ENCODE measurements at places on chromosomes 12 and 14.

DNA sequence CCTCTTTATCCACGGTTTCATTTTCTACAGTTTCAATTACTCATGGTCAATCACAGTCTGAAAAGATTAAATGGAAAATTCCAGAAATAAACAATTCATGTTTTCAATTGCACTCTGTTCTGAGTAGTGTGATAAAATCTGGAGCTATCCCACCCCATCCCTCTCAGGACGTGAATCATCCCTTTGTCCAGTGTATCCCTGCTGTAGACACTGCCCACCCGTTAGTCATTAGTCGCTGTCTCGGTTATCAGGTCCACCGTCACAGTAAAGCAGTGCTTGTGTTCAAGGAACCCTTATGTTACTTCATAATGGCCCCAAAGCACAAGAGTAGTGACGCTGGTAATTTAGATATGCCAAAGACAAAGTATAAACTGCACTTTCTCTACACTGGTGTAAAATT is 141.0 kb upstream of the LMNTD1 start:
- DNase-seq: no peak

- DNase-seq: no peak
These were observed 111.0 kb upstream of the GSC start for GRCh38 chr14:94880876-94881275.

- no peak for DNase-seq
These were observed 15.2 kb upstream of the GALNT9 start for GRCh38 chr12:132344601-132345000.

DNA sequence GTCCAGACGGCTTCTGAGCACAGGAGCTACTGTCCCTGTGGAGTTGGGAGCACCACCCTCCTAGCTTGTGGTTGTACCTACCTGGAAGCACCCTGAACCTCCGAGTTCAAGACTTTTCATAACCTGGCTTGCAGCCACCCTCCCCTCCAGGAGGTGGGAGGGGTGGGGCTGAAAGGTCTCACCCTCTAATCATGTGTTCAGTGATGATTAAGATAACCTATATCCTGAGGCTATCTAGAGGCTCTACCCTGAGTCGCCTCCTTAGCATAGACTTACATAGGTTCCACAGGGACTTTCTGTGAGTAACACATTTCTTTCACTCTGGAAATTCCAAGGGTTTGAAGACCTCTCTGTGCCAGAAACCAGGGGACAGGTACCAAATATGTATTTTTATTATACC is 146.5 kb downstream of the CFAP54 start:
- no peak for DNase-seq

DNA sequence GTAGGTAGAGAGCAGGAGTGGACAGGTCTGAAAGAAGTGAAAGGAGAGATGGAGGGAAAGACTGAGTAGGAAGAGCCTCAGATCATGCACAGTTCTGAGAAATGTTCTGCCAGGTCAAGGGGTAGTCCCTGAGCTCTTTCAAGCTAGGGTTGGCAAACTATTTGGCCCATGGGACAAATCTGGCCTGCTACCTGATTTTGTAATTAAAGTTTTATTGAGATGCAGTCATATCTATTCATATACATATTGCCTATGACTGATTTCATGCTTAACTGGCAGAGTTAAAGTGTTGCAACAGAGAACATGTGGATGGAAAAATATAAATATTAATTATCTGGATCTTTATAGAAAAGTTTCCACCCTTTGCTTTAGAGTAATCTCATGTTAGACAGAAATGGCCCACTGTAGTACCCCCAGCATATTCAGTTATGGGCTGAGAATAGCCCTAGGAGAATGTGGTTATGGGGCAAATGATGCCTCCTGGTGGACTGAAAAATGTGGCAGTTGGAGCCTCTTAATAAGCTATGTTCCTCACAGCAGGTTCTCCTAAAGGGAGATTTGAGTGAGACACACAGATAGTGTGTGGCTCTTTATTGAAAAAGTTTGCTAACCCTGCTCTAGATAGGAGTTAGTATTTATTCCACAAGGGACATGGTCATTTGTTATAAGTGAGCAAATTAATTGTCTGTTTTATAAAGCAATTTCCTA is 476.9 kb downstream of the LRIG3 start:
- DNase-seq: no peak

- DNase-seq: no peak
These were observed 80.4 kb upstream of the KCNA1 start for GRCh38 chr12:4829161-4829792.

- no peak for DNase-seq
These were observed 32.2 kb upstream of the ANKRD9 start for GRCh38 chr14:102541771-102542170.

- DNase-seq: no peak
These were observed 53.8 kb downstream of the VCPKMT start for GRCh38 chr14:50062438-50063085.

DNA sequence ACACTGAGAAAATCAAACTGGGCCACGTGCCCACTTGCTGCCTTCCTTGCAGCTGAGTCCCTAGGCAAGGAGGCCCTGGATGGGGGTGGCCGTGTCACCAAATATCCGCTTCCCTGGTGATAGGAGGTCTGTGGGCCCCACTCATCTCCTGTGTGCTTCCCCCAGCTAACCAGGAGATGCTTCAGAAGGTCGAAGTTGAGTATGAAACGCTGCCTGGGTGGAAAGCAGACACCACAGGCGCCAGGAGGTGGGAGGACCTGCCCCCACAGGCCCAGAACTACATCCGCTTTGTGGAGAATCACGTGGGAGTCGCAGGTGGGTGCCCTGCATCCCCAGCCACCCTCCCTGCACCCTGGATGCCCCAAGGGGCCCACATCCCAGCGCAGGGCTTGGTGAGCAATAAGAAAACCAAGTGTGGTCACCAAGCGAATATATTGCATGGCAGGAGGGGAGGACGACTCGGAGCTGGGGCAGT is 6.8 kb upstream of the SIVA1 start:
- DNase-seq: no peak

- DNase-seq: no peak
These were observed 9.1 kb downstream of the GSG1 start for GRCh38 chr12:13094367-13094766.

All from ascending aorta (tissue), 2 donors.